ENCODE measurements at places on chromosomes 11 and 22. TPM values are rescaled to one million over a fixed set of nuclear protein-coding genes. Genes with fewer than 3 reads are reported as not detected.

DNA sequence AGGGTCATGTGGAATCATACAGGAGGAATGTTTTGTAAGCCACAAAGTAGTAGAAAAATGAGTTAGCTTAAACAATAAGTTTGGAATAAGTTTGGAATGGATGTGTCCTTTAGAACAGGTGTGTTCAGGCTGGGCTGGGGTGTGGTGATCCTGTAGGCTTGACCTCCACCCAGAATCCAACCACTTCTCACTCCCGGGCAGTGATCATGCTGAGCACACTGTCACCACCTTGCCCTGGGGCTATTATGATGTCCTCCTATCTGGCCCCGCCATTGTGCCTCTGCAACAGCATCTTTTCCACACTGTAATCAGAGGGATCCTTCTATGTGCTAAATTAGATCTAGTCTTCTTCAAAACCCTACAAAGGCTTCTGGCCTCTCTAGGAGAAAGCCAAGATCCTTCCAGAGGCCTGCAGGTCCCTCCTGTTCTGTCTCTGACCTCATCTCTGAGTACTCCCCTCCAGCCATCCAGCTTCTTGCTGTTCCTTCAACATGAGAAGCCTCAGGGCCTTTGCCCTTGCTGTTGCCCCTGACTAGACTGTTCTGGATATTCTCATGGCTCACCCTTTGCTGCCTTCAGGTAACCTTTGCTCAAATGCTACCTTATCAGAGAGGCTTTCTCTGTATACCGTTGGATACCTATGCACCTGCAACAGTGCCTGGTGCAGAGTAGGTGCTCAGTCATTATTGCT lies 18.8 kb upstream of the ACCSL start:
- DNase-seq: no peak

- no peak for DNase-seq
These were observed 266.5 kb downstream of the TENM4 start for GRCh38 chr11:79174045-79175008.

PAX6 gene
- 0.30 TPM for total RNA-seq

- peak; percentile 49 for DNase-seq
These were observed 14.2 kb upstream of the MUC6 start for GRCh38 chr11:1050581-1051355.

ZNRF3 gene
- 20.6 TPM for total RNA-seq

DNA sequence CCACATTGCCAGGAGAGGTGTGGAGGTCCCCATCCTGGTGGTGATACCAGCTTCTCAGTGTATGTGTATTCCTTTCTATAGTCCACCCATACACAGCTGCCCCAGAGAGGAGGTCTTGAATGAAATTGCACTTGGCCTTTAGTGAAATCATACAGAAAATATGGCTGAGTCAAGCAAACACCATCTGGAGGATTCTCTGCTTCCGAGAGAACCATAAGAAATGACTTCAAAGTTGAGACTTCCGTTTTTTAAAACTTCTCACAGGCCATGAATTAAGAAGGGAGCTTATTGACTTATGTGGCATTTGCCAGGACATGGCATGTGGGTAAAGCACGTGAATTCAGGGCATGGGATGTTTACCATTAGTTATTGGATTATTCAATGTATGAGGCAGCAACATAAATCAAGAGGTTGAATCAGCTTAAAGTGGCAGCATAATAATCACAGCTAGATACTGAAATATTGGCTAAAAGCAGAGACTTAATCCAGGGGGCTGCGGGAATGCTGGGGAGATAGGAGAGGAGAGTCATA lies 119.1 kb upstream of the MTNR1B start:
- DNase-seq: no peak

GRCh38 chr11:118084247-118084646 lies 2.5 kb downstream of the SMIM35 start:
- no peak for DNase-seq

DNA sequence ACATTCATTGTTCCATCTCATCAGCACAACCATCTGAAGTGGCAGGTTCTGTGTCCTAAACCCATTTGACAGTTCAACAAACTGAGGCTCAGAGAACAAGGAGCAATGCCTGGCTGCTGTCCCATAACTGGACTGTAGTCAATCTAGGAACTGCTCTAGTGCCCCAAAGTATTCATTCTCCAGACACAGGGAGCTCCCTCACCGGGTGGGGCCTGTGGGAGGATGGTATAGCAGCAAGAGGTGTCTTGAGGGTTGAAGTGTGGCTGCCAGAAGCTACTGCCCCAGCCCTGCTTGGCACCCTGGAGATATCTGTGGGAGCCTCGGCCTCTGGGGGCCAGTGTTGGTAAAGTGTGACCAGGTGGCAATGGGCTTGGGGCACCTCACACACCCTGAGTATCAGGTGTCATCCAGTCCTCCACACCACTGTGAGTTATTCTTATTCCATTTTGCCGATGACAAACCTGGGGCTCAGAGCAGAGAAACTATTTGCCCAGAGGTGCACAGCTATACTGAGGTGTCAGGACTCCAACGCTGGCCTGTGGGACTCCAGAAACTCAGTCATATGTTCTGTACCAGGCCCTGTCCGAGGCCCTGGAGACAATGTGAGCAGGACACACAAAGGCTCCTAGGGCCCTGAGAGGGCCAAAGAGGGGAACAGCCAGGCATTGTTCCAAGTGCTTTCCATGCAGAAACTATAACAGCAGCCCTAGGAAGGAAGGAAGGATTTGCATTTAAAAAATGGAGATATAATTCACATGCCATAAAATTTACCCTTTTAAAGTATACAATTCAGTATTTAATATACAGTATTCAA lies 46.0 kb upstream of the KLHL35 start:
- DNase-seq: no peak

GRCh38 chr11:58845386-58845785 lies 882 bp upstream of the GLYATL2 start:
- DNase-seq: no peak

DNA sequence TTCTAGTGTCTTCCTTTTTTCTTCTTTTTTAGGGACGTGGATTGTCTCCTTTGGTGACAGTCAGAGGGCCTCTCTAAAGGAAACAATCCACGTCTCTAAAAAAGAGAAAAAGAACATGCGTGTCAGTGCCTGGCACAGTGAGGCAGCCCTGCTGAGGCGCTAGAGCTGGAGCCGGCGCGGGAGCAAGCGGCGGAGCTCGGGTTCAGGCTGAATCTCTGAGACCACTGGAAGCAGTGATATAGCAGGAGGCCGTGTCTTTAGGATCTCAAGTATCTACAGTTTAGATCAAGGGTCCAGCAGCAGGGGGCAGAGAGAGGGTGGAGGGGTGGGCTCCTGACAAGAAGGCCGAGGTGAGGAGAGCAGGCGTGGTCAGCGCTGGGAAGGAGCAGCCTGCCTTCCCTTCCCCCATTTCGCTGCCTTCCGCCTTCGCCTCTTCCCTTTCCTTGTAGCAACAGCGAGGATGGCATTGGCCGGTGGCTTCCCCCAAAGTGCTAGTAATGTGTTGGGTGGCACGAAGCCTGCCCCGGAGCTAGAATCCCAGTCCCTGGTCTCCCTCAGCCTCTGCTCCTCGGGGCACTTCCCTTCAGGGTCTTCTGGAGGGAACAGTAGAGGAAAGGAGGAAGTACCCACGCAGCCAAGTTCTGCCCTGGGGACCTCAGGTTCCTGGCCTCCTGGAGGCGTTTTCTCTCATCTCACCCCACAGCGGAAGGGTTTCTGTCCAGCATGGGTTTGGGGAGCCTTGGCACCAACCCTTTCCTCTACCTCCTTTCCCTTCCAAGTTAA lies 28.2 kb upstream of the RAB1B start:
- DNase-seq: no peak

DNA sequence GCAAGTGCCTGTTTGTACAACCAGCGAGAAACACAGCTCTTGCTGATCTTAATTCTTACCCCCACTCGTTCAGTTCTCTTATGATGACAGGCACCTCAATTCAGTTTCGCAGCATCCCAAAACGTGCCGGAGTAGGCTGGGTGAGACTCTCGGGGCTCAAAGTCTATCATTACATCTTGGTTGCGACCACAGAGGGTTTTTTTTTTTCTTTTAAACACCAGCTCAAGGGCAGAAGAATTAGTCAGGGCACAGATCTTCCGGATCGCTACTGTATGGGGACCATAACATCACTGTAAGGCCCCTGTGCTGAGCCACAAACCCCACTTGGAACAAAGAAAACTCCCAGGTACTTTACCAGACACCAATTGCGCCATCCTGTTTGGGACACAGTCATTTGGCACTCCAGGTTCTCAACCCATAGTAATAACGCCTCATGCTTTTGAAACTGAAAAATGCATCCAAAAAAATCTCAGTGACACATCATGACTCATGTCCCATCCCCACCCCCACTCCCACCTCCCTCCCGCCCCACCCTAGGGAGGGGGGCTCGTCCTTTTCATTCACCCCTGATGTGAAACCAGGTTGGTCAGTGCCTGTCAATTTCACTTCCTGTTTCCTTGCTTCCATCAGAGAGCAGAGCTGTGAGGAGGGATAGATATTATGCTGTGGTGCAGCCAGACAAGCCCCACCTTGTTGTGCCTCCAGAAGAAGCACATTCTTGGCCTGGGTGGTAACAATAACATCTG lies 41.0 kb upstream of the CD5 start:
- DNase-seq: no peak

OAF gene
- 1.3 TPM for total RNA-seq

GRCh38 chr11:118358071-118358470 lies 1.3 kb upstream of the UBE4A start:
- DNase-seq: no peak

DNA sequence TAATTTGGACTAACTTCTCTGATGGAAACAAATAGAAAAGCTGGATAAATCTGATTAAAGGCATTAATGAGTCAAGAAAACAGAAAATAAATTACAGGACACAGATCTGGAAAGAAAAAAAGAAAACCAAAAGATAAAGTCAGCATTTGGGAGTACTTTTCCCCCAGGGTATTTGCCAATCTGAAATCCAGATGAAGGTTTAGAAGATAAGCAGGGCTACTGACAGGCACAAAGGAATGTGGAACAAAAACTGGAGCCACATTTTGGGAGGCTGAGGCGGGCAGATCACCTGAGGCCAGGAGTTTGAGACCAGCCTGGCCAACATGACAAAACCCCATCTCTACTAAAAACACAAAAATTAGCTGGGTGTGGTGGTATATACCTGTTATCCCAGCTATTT lies 57.2 kb downstream of the SBF2 start:
- no peak for DNase-seq

KCNJ11 gene
- total RNA-seq: 6.3 TPM

DNA sequence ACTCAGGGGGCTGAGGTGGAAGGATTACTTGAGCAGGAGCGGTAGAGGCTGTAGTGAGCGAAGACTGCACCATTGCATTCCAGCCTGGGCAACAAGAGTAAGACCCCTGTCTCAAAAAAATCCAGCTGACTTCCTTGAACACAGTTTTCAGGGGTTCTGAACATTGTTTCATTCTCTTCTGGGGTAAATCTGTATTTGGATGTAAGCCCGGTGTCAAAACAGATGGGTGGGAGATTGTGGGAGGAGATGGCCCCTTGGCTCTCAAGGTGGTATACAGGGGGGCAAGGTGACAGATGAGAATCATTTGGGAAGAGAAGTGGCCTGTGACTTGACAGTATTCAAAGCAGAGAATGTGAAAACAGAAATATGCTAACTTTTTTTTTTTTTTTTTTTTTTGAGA lies 4.8 kb downstream of the ESAM start:
- no peak for DNase-seq

DNA sequence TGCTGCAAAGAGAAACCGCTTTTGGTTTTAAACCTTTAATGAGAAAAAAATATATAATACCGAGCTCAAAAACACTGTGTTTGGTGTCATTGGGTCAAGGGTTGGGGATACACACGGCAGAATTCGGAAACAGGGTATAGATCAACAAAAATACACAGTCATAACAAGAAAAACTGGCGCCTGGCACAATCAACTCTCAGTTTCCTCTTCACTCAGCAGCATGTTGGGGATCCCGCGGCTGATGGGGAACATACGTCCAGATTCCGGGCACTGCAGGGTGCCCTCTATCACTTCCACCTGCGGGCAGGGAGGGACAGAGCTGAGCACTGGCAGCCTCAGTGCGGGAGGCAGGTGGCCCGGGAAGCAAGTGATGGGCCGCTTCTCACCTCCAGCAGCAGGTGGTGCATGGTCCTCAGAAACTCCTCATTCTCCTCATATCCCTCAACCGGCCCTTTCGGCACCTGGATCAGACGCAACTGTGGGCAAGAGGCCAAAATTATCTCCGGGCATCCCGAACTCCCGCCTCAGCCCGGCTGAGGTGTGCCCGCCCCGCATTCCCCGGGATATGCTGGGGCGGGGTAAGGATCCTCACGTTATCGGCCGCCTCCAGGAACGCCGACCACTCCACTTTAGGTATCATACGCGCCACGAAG lies 561 bp downstream of the TRMT112 start:
- no peak for DNase-seq

DNA sequence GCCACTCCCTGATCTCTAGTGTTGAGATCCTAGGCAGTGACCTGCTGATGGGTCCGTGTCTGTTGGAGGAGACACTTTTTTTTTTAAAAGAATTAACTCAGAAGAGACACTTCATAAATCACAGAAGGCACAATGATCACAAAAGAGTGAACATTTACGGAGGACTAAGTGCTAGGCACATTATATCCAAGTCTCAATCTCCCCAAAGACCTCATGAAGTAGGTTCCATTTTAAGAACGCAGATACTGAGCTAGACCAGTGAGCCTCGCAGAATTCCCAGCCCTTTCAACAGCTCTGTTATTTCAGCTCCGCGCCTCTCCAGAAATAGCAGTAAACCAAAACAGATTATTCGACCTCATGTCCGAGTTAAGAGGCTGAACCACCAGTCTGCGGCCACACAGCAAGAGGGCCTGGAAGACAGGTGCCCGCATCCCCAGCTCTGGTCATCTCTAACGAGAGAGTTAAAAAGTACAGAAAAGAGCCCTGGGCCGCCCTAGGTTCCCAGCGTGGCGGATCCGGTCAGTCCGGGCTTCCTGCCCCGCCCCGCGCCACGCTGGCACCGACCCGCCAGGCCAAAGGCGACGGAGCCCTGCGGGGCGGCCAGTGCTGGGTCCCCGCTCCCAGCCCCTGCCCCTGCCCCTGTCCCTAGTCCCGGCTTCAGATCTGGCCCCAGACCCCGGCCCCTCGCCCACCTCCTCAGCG lies 612 bp downstream of the XBP1 start:
- no peak for DNase-seq

GRCh38 chr11:132158091-132158490 lies 787.7 kb downstream of the NTM start:
- peak; percentile 19 for DNase-seq

CASP5 gene
- not detected for total RNA-seq

DNA sequence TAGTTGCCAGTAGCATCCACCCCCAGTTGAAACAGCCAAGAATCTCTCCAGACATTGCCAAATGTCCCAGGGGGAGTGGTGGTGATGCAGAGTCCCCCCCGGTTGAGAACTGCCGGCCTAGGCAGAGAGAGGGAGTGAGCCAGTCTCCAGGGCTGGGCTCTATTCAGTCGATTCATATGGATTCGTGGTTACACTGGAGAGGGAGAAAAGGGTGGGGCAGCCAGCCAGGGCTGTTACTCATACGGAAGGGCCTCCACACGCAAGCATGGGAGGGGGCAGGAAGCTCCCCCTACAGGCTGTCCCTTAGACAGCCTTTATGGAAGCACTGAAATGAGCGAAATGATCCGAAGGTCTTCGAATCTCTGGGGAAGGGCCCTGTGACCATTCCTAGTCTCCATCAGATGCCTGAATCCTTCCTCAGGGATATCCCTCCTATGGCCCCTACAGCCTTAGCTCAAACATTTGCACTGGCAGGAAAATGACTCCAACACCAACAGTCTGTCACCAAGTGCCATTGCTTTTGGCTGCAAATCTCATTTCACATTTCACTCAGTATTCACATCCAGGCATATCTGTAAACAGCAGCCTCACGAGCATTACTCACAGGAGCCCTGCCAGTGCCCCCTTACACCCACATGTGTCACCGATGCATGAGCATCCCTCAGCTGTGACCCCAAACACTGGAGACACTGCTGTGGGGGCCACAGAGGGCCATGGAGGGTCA lies 18.4 kb upstream of the TLCD5 start:
- DNase-seq: peak; percentile 70

NLRP10 gene
- 0.71 TPM for total RNA-seq

IFITM10 gene
- total RNA-seq: 0.23 TPM

MMP12 gene
- not detected for total RNA-seq

Measured in H1 (cell line).